Stimulated activated memory B cell treated with anti-CD40 and anti-IgM and Interleukin-4, amounts not matched to agents 10 μg/mL and 1 μg/mL and 100 μg/mL, for 72 hours (primary cell): ENCODE measurements at places on chromosomes 16 and 17.

DNA sequence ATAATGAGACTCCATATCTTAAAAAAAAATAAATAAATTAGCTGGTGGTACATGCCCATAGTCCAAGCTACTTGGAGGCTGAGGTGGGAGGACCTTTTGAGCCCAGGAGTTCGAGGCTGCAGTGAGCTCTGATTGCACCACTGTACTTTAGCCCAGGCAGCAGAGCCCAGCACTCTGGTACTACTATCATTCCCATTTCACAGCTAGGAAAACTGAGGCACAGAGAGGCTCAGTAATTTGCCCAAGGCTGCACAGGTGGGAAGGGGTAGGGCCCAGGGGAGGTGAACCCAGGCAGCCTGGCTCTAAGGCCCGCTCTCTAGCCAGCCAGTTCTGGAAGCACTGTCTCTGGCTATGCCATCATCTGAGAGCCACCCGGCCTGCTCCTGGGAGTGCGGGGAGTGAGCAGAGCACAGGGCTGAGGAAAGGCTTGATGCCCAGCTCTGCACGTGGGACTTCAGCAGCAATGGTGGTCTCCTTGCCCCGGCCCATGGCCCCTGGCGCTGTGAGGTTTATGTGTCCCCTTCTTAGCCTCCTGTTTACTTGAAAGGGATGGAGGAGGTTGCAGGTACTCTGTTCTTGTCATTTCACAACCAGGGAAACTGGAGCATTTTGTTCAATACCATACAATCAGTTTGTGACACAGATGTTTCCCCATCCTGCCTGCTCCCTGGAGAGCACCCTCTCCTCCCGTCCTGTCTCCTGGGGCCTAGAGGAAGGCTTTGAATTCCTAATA, 222.3 kb downstream of the KATNIP start:
- ATAC-seq = no peak

GRCh38 chr17:45091778-45092425, 30.8 kb downstream of the NMT1 start:
- ATAC-seq = no peak

- ATAC-seq = no peak
These were observed 4.0 kb downstream of the HYDIN start for GRCh38 chr16:71226229-71227141.

- ATAC-seq = no peak
These were observed 2.9 kb downstream of the CLEC16A start for GRCh38 chr16:10947211-10947787.

DNA sequence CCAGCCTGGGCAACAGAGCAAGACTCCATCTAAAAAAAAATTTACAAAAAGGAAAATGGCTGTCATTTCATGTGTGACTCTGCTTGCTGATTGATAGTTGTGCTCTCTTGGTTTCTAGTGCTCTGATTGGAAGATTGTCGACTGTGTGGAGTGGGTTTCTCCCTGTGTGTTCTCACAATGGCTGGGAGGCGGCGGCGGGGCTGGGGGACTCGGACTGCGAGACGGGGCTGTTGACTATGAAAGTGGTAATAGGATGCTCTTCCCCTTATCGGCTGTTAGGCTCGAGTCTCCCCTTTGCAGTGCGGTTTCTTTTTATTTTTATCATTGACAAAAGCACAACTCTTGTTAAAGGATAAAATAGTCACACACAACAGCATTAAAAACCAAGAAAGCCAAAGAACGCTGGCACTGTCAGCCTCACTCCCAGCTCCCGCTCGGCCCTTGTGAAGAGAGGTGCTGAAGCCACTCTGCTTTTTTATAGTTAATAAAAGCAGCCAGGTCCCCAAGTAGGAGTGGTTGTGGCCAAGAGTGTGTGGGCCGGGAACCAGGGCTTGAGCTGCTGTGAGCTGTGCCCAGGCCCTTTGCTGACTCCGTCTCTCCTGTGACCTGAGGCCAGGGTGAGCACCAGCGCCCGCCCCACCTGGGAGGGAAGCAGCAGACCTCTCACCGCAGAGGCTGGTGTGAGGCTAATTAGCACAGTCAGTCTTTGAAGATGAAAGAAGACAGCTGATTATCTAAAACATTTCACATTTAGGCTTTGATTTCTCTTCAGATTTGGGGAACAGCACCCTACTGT, 36.5 kb downstream of the TBCD start:
- no peak for ATAC-seq

DNA sequence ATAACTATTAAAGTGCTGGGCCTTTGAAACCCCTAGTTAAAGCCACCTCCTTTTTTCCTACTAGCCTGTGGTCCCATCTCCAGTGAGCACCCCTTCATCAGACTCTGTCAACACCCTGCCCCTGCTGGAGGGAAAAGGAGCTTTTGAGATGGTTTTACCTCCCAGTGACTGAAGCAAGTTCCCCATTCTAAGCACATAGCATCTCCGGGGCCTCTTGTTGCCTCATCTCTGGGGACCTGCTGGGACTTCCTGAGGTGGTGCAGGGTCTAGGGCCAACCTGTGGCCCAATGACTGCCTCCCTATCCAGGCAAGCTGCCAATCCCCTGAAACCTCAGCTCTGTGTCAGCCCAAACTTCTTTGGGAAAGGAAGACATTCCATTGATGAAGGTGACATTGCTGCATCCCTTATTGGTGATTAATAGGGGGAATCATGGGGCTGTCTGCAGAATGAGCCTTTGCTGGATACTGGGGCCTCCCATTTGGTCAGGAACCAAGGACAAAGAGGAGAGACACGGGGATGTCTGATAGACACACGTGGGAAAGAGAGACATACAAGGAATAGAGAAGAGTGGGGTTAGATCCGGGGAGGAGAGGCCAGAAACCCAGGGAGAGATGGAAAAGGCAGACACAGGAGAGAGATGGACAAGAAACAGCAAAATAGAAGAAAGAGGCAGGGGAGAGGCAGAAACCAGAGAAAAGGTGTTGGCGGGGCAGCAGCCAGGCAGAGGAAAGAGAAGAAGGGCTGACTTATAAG, 2.4 kb downstream of the C1QL1 start:
- no peak for ATAC-seq

GRCh38 chr17:72843591-72843990, 248.9 kb downstream of the SLC39A11 start:
- ATAC-seq = no peak

DNA sequence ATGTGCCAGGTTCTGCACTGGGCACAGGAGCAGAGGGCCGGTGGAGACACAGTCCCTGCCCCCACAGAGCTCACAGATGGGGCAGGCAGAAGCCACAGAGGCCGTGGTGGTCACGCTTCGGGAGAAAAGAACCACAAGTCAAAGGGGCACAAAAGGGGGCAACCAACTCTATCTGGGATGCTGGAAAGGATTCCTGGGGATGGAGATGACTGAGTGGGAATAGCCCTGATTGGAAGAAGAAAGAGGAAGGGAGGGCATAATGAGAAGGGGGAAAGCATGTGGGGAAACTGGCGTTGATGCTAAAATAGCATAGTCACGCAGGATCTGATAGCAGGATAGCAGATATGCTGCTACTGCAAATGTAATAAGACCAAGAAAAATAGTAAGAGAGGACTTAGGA, 69.7 kb downstream of the VAT1L start:
- no peak for ATAC-seq

- no peak for ATAC-seq
These were observed 36.3 kb downstream of the MYO18A start for GRCh38 chr17:29143894-29144293.

- ATAC-seq = no peak
These were observed 71.1 kb upstream of the AMZ2 start for GRCh38 chr17:68176718-68177117.

GRCh38 chr17:187130-187529, 5.7 kb upstream of the DOC2B start:
- no peak for ATAC-seq

DNA sequence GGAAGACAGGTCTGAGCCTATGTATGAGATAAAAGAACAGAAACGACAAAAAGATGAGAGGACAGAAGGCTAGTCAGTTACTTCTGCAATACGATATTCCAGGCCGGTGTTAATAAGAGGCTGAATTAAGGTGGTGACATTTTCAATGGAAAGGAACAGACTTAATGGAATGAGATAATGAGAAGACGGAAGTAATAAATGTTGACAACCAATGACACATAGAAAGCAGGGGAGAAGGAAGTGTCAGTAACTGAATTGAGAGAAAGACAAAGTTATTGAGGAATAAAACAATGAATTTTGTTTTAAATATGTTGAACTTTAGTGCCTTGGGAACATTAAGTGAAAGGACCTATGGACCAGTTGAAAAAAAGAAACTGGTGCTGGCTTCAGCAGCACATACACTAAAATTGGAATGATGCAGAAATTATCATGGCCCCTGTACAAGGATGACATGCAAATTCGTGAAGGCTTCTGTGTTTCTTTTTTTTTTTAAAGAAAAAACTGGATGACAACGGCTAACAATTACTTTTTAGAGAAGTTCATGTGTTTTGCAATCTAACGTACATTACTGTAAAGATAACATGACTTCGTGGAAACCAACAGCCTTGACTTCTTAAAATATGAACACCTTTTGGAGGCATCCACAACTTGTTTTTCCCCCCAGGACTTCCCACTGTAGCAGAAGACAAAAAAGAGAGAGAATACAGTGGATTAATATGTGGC, 18.5 kb upstream of the CPD start:
- no peak for ATAC-seq

GRCh38 chr17:19736071-19736470, 12.0 kb downstream of the ALDH3A1 start:
- ATAC-seq = no peak

GRCh38 chr16:8685617-8686016, 11.2 kb downstream of the ABAT start:
- ATAC-seq = no peak

DNA sequence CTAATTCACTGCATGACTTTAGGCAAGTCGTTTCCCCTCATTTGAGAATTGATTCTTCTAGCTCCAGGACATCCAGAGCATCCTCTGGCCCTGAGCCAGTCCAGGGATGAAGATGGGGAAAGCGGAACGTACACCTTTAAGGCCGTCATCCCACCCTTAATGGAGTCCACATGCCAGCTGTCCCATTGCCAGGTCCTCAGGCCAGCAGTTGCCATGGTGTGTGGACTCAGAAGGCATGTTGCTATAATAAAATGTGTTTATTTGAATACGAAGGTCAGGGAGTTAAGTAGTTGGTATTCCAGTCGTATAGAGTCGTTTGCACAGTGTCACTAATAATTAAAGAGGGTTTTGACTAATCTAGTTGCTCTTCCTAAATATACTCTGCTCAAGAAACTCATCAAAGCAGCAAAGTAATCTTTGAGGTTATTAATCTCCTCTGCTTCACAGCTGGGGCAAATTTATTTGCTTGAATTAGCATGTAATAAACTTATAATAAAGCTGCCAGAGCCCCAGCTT, 30.4 kb downstream of the CCDC182 start:
- ATAC-seq = no peak
